IMR-90 (cell line): ENCODE measurements at places on chromosomes 16 and 17.

DNA sequence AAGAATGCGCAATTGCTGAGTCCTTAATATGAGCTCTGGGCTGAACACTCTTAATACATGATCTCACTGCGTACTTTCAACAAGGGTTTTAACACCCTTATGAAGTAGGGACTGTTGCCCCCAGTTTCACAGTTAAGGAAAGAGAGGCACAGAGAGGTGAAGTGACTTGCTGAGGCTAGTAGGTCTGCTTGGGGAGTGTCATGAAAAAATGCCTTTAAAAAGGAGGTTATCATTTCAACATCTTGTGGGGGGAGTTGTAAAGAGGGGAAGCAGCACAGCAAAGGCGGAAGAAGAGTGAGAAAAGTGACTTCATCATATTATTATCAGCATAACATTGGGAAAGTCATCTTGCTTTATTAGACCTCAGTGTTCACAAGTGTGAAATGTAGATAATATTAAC, 2.1 kb downstream of the CCL4L2 start:
- no peak overlapping the region for H3K4me3 ChIP-seq
- H3K27ac ChIP-seq, result no peak overlapping the region
- H3K36me3 ChIP-seq, result no peaks in the 10 kb centered on the region
- no peaks in the 10 kb centered on the region for H3K4me1 ChIP-seq
- no peaks in the 10 kb centered on the region; the same call in none of the 2 replicates for H3K27me3 ChIP-seq
- no peak for DNase-seq

DNA sequence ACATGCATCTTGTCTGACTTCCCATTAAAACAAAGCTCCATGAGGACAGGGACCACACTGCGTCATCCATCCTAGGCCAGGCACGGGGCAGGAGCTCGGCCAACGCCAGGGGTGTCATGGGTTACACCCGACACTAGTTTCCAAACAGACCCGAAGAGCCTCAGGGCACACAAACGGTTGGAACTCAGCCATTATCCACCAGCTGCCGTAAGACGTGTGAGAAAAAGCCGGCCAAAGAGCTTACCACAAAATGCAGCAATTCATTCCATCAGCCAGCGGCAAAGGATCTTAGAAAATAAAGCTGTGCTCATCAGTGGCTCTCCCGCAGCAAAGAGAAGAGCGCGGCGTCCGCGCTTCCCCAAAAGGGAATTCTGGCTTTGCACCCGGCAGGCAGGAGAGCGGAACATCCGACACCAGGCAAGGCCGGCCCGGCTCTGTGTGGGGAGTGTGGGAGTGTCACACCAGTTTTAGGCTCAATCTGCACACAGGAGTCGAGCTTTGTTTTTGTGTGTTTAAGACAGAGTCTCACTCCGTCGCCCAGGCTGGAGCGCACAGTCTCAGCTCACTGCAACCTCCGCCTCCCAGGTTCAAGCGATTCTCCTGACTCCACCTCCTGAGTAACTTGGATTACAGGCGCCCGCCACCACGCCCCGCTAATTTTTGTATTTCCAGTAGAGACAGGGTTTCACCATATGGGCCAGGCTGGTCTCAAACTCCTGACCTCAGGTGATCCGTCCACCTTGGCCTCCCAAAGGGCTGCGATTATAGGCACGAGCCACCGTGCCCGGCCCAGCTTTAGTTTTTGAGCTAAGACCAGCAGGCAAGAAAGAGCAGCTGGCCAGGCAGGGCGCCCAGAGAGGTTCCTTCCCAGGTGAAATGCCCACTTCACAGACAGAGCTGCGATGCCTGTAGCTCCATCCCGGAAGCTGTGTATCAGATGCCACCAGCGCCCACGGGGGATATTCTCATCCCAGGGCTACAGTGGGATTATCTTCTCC, 1.5 kb downstream of the SLC38A8 start:
- peak; percentile 41 for DNase-seq
- peaks cover 56% of the 10 kb centered on the region for H3K27me3 ChIP-seq
- H3K4me3 ChIP-seq, result no peak overlapping the region

- H3K27ac ChIP-seq, result no peak overlapping the region
- no peaks in the 10 kb centered on the region for H3K4me1 ChIP-seq
- no peaks in the 10 kb centered on the region for H3K27me3 ChIP-seq
- DNase-seq, result no peak
- no peaks in the 10 kb centered on the region for H3K36me3 ChIP-seq
Measured at GRCh38 chr16:79360267-79360666, 240.3 kb downstream of the MAF start.

GRCh38 chr16:17466876-17467275, 3.9 kb downstream of the XYLT1 start:
- no peaks in the 10 kb centered on the region for H3K27me3 ChIP-seq
- peaks cover 13% of the 10 kb centered on the region for H3K4me1 ChIP-seq
- no peak overlapping the region for H3K27ac ChIP-seq
- H3K4me3 ChIP-seq, result no peak overlapping the region

DNA sequence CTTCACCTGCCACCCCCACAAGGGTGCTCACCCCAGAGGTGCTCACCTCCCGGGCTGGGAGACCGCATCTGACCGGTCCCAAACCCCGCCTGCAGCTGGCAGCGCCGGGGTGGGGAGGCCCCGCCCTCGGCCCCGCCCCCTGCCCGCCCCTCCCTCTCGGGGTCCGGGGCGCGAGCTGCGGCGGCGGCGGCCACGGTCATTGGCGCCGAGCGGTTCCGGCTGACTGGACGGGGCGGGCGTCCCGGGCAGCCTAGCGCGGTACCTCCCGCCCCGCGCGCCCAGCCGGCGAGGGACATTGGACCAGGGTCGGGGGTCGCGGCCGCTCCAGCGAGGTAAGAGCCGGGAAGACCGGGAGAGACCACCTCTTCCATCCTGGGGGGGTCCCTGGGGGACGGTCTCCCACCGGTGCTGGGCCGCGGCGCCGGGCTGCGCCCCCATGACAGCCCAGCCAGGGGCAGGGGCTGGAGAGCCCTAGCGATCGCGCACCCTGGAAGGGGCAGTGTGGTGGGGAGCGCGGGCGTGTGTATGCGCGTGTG, at the start of gene CACNG5:
Gene CACNG5 (plus strand): TSS at position 199 of the 536 bp plus-strand sequence. CDS start 42,216 bp downstream, outside the sequence.
- DNase-seq, result no peak
- H3K4me1 ChIP-seq, result no peaks in the 10 kb centered on the region
- H3K27ac ChIP-seq, result no peak within 1 kb of the TSS
- peaks cover 53% of the 10 kb centered on the region for H3K27me3 ChIP-seq
- H3K4me3 ChIP-seq, result no peak within 1 kb of the TSS

GRCh38 chr17:38867179-38867967, 2.5 kb upstream of the LASP1 start:
- H3K36me3 ChIP-seq, result peaks cover 8% of the 10 kb centered on the region
- DNase-seq, result peak; percentile 68
- peak overlapping the region; percentile 90 for H3K27ac ChIP-seq
- H3K27me3 ChIP-seq, result no peaks in the 10 kb centered on the region

- H3K4me3 ChIP-seq, result no peak overlapping the region
- no peaks in the 10 kb centered on the region for H3K27me3 ChIP-seq
Measured at GRCh38 chr17:53627511-53627910, 195.2 kb upstream of the KIF2B start.

GRCh38 chr17:427891-428290, 75.3 kb upstream of the RPH3AL start:
- no peaks in the 10 kb centered on the region for H3K36me3 ChIP-seq
- no peak overlapping the region for H3K4me3 ChIP-seq
- no peak overlapping the region for H3K27ac ChIP-seq
- H3K4me1 ChIP-seq, result no peaks in the 10 kb centered on the region
- H3K27me3 ChIP-seq, result no peaks in the 10 kb centered on the region
- no peak for DNase-seq

GRCh38 chr16:17138801-17139200, 332.0 kb downstream of the XYLT1 start:
- no peak overlapping the region for H3K4me3 ChIP-seq
- H3K4me1 ChIP-seq, result no peaks in the 10 kb centered on the region
- H3K27me3 ChIP-seq, result no peaks in the 10 kb centered on the region
- H3K27ac ChIP-seq, result no peak overlapping the region
- peaks cover 2% of the 10 kb centered on the region; the same call in 1 of the 2 replicates for H3K36me3 ChIP-seq

GRCh38 chr16:29940656-29941055, 14.6 kb upstream of the KCTD13 start:
- peaks cover 4% of the 10 kb centered on the region for H3K4me1 ChIP-seq
- no peaks in the 10 kb centered on the region for H3K36me3 ChIP-seq
- DNase-seq, result no peak
- H3K27ac ChIP-seq, result no peak overlapping the region

DNA sequence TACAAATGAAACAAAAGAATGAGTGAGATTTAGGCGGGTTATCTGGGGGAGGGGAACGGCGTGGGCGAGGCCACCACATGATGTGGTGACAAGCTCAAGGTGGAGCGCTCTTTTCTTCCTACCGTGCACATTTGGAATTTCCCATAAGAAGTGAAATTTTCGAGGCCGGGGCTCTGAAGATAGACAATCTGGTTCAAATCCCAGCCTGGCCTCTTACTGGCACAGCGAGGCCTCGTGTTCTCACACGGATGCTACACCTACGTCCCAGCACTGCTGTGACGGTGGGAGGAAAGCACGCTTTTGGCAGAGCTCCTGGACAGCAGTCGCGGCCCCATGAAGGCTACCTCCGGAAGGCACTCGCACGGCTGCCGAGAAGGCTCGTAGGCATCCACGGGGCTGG, 25.2 kb downstream of the ZDHHC7 start:
- peaks cover 27% of the 10 kb centered on the region for H3K4me1 ChIP-seq
- peaks cover 63% of the 10 kb centered on the region for H3K36me3 ChIP-seq
- no peak for DNase-seq
- no peak overlapping the region for H3K4me3 ChIP-seq

DNA sequence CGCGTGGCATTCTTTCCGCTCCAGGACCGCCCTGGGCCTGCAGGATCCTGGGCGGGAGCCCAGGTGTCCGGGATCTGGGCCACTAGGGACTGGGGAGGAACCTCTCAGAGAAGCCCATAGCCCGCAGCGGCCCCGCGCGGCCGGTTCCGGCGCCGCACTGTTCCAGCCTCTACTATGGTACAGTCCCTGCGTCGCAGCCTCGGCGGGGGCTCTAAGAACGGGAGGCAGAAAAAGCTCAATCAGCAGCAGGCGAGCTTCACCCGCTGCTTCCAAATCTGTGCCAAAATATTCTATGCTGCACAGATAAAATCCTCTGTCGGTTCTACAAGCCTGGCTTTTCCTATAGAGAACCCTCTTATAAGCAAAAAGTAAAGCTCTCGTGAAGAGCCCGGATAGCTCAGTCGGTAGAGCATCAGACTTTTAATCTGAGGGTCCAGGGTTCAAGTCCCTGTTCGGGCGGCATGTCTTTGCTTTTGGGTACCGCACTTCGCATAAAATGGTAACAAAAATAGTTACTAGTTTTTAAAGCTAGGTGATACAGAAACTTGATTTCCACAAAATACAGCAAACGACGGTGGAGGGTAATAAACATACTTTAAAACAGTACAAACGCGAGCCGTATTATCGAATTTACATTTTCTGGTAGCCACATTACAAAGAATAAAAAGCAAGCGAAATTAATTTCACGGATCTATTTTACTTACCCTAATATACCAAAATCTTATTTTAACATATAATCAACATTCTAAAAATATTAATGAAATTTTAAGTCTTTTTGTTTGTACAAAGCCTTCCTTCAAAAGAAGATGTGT, 661 bp upstream of the ALOXE3 start:
- peak overlapping the region; percentile 60 for H3K4me3 ChIP-seq
- no peak overlapping the region; the same call in 1 of the 2 replicates for H3K27ac ChIP-seq
- H3K4me1 ChIP-seq, result peaks cover 8% of the 10 kb centered on the region; the same call in 1 of the 2 replicates
